ENCODE measurements at places on chromosomes 6 and 20.

GRCh38 chr6:23559587-23560343 lies 566.2 kb upstream of the NRSN1 start:
- no peak for DNase-seq

DNA sequence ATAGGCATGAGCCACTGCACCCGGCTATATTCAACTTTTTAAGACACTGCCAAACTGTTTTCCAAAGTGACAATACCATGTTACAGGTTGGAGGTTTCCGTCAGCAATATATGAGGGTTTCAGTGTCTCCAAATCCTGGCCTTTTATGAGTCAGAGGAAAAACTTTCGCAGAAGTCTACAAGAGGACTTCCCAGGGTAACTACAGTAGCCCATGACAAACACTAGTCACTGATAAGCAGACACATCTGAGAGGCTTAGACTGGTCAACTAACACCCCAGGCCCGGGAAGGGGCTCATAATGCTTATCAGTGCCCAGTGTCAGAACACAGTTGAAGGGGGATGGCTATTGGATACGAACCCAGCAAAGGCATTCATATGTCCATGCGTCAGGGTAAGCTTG lies 85.4 kb downstream of the SOX4 start:
- no peak for DNase-seq

DNA sequence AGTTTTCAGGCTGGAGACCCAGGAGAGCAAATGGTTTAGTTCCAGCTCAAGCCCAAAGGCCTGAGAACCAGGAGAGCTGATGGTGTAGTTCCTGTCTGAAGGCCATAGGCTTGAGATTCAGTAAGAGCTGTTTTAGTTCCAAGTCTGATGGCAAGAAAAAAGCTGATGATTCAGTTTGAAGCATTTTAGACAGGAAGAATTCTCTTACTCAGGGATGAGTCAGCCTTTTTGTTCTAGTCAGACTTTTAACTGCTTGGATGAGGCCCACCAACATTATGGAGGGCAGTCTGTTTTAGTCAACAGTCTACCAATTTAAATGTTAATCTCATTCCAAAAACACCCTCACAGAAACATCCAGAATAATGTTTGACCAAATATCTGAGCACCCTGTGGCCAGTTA lies 2.5 kb downstream of the ZSCAN26 start:
- DNase-seq, result no peak

DNA sequence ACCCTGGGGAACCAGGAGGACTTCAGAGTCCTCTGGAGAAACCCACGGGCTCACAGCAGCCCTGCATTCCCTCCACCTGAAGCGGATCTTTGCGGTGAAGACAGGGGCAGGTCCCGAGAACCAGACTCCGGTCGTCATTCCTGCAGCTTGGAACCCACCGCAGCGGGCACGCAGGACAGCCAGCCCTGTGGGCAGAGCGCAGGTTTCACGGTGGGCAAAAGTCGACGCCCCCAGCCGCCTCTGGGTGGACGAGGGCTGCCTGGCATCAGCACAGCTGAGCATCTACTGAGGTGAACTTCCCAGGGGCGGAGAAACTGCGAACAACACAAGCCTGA lies 118.3 kb downstream of the PSMB1 start:
- DNase-seq, result no peak

GRCh38 chr6:83824831-83825230 lies 28.3 kb upstream of the RIPPLY2 start:
- DNase-seq, result no peak
